ENCODE measurements at places on chromosomes 2 and 18. TPM values are rescaled to one million over a fixed set of nuclear protein-coding genes. Genes with fewer than 3 reads are reported as not detected.

DNA sequence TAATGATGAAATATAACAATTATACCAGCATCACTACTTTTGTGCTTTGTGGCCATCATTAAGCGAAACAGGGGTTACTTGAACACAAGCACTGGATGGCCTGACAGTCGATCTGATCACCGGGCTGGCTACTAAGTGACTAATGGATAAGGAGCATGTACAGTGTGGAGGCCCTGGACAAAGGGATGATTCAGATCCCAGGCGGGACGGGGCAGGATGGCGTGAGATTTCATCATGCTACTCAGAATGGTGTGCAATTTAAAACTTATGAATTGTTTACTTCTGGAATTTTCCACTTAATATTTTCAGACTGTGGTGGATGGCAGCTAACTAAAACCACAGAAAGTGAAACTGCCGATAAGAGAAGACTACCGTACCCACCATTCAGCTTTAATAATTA lies 7.0 kb upstream of the CLIP4 start:
- DNase-seq = peak; percentile 90

DNA sequence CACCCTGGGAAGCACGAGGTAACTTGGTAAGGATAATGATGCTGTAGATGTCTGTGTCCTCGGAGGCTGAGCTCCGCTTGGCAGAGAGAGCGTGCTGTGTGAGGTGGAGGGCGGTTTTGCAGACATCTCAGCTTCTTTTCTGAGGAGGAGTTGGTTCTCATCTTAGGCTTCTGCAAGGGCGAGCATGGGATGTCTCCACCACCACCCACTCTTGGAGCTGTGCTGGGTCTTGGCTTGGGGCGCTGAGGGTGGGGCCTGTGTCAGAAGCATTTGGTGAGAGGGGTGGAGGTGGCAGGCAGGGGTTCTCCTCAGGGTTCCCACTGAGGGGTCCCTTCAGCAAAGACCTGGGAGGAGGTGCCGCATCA lies 9.2 kb downstream of the OXER1 start:
- no peak for DNase-seq

GRCh38 chr18:64210401-64210949 lies 61.6 kb upstream of the LINC00305 start:
- DNase-seq = no peak

DNA sequence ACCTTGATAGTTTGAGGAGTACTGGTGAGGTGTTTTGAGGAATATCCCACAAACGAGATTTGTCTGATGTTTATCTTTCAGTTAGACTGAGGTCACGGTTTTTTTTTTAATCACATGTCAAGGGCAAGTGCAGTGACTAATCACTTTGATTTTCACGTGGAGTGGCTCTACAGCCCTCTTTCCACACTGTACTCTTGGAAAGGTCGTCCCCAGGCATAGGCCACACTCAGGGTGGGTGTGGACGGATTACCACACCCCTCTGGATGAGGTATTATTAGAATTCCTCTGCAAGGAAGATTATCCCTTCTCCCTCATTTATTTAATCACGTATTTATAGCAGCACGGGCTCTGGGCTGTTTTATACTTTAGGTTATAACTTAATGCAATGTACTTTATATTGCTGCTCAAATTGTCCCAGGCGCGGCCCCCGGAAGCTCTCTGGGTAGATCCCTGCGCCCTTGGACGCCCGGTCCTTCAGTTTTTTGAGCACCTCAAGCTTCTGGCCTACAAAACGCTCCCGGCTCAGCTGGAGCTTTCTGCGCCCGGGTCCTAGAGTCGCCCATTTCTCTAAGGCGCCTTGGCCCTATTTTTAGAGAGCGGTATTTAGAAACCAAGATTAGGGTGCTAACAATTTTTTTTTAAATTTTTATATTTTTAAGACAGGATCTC lies 515 bp upstream of the PLEKHB2 start:
- peak; percentile 85 for DNase-seq

DNA sequence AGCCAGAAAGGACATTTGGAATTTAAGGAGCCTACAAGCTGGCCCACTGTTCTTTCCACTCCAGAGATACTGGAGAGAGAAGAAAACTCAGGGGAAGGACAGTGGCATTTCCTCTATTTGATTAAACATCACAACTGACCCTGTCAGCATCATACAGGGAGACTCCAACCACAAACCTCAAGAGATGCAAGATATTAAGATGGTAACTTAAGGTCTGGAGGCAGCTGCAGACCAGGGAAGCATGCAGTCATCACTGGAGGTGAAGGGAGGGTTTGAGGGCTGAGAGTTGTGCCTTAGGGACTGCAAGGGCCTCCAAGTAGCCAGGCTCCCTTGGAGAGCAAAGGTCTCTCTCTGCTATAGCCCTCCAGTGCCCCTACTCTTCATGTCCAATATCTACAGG lies 67.4 kb downstream of the RNF152 start:
- peak; percentile 78 for DNase-seq

DNA sequence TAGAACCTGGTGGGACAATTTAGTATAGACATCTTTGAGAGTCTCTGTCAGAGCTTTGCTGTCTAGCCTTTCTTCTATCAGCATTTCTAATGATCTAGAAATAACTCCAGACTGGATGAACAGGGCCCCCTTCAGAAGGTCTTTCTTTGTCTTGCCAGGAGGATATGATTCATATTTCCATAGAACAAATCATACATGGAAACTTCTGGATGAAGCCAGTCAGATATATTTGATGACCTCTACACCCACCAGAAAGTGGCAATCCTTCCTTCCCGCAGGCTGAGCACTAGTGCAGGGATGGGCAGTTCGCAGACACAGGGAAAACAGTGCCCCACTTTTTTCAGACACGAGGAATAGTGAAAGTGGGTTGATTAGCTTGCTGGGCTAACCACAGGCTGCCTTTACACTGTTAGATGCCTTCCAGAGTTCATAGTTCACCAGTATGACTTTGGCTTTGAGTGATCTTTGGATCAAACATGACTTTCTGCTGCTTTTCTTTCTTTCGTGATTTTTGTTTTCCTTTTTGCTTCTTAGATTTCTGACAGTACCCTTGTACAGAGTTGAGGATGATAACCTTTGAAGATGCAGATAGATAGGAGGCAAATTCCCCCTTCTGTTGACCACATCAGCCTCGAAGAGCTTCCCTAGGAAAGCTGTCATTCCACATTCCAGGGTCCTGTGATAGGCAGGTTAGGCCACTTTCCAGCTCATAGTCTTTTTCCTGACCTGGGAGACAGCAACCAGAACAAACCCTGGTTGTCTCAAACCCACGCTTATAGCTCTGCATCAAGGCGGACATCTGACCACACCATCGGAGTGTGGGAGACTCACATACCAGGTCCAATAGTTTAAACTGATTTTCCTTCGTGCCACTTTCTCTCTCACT lies 237.0 kb downstream of the ZNF407 start:
- DNase-seq = no peak

TRIM43 gene
- total RNA-seq = not detected

DNA sequence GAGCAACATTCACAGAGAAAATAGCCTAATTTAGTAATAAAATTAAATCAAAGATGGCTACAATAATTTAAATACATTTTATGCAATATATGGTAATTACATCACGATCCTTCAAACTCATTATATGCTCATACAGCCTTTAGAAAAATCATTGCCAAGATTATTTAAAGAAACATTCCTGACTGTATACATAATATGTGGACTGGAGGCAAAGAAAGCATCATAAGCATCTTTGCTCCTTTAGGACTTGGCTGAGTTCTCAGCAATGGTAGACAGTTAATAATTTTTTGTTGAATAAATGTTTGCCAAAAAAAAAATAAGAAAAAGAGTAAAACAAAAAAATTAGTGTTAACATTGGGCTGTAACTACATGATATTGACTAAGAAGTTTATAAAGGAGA lies 26.9 kb downstream of the NCKAP5 start:
- DNase-seq = no peak

GRCh38 chr2:27446057-27446456 lies 3.9 kb downstream of the KRTCAP3 start:
- no peak for DNase-seq

GPR17 gene
- total RNA-seq = not detected

GRCh38 chr2:172361360-172361759 lies 66.0 kb upstream of the ITGA6 start:
- DNase-seq = no peak

- peak; percentile 92 for DNase-seq
Observed at GRCh38 chr18:10353791-10354190, 100.6 kb upstream of the APCDD1 start.

Measured in LHCN-M2 (cell line).